ENCODE measurements at places on chromosomes 4 and X.

- DNase-seq = no peak
These were observed 340.0 kb upstream of the RASGEF1B start for GRCh38 chr4:81811562-81812293.

DNA sequence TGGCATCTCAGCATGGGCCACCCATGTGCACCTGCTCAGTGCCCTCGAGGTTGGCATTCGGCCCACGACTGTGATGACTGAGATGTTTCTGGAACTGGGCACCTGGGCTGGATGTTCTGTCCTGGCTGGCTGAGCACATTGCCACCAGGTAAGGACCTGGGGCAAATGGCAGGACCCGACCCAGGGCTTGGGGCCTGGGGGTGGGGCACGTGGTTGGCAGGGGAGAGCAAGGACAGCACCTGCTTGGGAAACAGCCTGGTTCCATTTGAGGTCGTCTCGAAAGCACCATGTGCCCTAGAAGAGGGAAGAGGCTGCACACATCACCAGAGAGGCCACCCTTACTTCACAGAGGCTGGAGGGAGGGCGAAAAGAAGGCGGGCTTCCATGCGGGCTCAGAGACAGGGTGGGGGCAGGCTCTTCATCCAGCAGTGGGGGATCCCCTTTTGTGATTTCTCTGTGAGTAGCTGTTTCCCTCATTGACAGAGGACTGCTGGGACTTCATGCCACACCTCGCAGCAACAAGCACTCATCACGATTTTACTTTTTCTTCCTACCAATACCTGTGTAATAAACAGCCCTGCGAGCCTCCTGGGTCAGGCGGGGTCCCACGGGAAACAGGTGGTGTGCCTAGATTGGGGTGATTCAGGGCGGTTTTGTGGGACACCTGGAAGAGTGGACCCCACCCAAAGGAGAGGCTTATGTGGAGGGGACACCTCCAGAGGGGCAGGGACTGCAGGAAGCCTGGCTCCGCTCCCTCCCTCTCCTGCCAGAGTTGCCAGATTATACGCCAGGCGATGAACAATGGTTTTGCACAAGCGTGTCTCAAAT, 12.0 kb downstream of the TMEM187 start:
- DNase-seq = no peak

DNA sequence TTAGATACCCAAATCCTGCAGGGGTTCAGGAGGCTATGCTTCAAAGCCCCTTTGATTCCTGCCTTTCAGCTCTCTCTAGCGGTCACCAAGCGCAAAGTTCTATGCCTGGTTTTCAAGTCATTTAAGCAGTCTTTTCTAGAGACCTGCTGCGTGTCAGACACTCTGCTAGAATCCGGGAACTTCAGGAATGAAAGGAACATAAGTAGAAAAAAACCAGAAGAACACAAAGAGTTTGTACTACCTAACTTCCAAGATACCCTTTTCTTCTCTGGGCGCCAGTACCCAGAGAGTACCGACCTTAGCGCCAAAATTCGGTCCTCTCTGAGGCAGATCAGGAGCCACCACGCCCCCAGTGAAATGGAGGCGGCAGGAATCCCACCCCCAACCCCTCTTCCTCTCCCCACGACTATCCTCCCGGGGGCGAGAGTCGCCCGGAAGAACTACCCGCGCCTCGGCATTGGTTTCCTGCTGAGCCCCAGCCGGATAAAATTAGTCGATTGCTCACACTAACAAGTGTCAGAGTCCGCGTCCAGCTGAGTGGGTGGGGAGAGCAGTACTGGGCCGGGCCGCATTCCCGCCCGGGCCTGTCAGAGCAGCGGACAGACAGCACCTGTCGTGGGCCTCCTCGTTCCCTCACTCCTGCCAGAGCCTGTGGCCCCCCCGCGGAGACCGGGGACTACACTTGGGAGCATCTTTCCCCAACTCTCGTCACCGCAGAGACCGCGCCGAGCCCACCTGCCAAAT, 78.8 kb downstream of the RLIM start:
- no peak for DNase-seq

- no peak for DNase-seq
These were observed 18.7 kb downstream of the CORIN start for GRCh38 chr4:47819178-47819577.

DNA sequence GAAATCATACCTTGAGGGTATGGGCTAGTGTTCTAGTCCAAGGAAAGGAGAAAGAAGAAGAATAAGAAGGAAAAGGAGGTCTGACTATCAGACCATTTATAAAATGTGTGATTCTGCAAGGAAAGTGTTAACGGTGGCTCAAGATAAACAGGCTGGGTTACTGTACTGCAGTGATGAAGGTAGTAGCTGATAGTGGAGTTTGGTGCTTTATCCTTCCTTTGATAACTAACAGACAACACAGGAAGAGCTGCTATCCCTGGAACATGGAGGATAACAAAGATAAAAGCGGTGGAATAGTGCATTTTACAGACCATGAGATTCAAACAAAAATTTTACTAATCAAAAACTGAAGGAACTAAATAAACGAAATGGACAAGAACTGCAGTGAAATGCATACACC, 2.6 kb downstream of the UNC5C start:
- DNase-seq = no peak

GRCh38 chr4:7861440-7861881, 78.2 kb downstream of the AFAP1 start:
- DNase-seq = no peak

DNA sequence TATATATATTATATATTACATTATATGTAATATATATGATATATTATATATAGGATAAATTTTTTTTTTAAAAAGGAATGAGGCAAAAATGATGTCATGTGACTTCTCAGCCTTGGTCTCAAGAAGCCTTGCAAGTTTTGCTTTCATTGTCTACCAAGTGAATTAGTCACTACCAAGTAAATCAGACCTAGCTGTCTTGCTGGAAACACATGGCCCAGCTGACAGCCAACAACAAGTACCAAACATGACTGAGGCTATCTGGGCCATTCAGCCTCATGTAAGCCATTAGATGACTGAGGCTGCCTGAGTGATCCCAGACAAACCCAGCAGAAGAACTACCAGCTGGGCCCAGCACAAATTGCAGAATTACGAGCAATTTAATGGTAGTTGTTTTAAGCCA, 44.9 kb downstream of the HAND2 start:
- DNase-seq = no peak

Data from esophagus squamous epithelium (tissue), 5 donors.